ENCODE measurements at places on chromosomes 2 and 18.

DNA sequence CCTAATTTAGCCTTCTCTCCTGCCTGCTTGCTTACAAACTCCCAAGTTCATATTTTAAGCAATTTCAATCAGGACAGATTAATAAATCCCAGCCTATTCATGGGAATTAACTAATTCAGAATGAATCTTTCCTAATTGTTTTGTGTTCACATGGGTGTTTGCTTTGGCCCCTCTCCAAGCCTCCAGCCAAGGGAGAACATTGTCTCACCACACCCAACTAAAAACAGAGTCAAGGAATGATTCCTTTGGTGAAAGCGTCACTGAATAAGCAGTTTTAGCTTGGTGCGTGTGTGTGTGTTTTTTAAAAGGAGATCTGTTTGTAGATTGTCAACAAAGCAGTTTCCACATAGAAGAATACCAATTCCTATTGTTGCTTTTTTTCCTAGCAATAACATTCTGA is 43.0 kb upstream of the DSG1 start:
- DNase-seq: peak; percentile 50

- no peak for DNase-seq
These were observed 323.2 kb downstream of the OSR1 start for GRCh38 chr2:19035238-19035637.

GRCh38 chr18:8695932-8696517 is 9.3 kb upstream of the MTCL1 start:
- DNase-seq: no peak

GRCh38 chr2:57549642-57550102 is 496.9 kb upstream of the VRK2 start:
- no peak for DNase-seq

GRCh38 chr2:59223742-59224141 is 982.6 kb upstream of the FANCL start:
- DNase-seq: no peak

- peak; percentile 72 for DNase-seq
These were observed 70.8 kb upstream of the SMAD7 start for GRCh38 chr18:49021433-49022129.

DNA sequence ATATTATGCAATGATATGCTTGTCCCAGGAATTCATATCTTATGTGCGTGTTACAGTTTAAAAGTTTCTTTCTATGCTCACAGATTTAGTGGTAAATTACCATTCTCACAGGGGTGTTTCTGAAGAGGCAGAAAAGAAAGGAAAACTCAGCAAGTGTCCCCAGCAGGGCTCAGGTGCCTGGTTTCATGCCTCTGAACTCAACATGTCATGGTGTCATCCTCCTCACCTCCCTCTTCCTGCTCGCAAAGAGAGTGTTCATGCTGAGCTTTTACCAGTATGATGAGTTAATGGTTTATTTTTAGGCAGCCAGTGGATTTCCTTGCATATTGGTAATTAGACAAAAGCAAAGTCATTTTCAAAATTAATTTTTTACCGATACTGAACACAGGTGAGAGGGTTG is 492.9 kb upstream of the ZEB2 start:
- no peak for DNase-seq

- DNase-seq: no peak
These were observed 304.2 kb downstream of the CYRIA start for GRCh38 chr2:16361261-16361995.

- DNase-seq: no peak
These were observed 47.6 kb downstream of the TEX44 start for GRCh38 chr2:231640241-231640640.

DNA sequence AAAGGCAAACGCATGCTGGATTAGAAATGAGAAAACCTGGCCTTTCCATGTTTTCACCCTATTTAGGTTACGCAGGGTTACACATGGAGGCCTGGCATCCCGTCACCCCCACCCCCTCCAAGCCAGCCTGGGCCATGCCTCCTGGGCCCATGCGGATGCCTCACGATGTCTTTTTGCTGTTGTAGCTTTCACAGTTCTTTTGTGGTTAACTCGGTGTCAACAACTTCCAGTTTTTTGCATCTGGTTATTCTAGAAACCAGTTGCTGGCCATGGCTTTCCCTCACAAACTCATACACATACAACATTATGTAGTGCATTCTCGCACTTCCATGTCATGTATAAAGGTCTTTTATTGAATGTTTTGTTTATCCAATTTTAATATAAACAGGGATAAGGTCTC is 204.9 kb upstream of the PXDN start:
- DNase-seq: no peak

DNA sequence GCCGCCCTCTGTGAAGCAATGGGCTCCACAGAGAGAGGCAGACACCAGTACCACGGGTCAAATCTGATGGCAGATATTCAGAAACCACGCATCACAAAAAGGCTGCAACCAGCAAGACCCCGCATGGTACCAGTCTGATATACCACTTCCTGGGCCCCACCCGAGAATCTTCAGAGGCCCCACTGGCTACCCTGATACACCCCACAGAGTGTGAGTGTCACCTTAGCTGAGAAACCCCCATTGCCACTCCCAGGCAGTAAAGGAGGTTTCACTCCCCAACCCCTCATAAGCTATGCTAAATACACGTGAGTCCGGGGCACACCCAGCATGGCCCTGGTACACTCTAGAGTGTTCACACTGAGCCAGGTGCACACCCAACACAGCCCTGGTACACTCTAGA is 160.0 kb downstream of the EIPR1 start:
- DNase-seq: no peak

DNA sequence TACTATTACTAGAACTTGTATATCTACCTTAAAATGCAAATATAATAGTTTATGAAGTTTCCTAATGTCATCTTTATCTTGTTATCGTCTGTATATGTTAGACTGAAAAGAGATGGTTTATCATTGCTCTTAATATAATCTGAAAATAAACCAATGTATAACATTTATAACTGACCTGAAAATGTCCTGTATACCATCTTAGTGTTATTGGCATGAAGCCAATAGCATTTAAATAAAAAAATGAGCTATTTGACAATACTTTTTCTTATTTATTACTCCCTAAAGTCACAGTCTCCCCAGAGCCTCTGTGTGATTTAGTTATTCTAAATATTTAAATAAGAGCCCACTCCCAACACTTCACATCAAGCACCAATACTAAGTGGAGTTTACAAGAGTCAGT is 1.8 kb downstream of the VWC2L start:
- no peak for DNase-seq

DNA sequence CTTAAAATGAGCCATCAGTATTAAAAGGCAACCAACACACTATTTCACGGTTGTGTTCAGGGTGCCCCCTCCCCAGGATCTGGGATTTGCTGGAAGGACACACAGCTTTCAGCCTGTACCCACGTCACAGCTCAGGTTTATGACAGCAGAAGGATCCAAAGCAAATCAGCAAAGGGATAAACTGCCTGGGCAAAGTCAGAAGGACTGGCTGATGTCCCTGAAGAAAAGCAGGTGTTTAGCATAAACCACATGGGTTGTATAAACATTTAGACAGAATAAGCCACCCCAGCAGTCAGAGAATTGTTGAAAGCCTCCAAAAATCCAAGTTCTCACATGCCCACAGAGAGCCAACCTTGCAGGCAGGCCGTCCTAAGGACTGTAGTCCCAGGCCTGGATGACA is 63.9 kb downstream of the CD226 start:
- no peak for DNase-seq

GRCh38 chr2:202643012-202643858 is 8.5 kb downstream of the FAM117B start:
- no peak for DNase-seq

- DNase-seq: no peak
These were observed 739 bp downstream of the SIX2 start for GRCh38 chr2:45008296-45009129.

DNA sequence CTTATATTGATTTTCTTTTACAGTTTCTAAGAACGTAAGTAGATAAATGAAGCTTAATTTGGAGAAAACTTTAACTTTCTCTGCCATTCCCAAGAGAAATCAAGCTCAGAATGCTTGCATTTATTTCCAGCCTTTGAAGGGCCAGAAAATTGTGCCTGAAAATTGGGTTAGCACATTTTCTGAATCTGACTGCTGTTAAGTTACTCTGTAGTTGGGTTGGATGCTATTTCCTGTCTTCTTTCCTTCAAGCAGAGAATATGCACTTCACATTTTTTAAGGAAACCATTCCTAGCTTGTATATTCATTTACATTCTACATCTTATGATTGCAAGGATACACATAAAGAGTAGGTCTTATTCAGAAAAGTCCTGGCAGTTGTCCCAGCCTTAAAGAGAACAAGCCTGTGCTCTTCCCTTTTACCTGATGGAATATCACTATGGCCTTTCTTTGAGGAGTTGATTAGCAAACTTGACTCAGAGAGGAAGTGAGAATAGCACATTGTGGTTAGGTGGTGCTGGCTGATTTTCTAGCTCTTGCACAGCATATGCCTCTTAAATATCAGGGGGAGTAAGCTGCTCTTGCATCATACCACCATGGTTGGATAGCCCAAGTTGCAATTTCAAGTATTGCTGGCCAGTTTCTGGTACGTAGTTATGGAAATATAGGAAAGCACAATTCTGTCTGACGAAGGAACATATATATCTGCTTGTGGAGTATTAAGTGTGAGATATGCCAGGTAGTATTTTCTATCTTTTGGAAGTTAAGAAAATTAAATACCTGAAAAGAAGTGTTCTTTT is 133.7 kb downstream of the COMMD1 start:
- peak; percentile 29 for DNase-seq

GRCh38 chr2:30339071-30339470 is 107.7 kb downstream of the LBH start:
- DNase-seq: no peak

GRCh38 chr2:110910423-110910822 is 178.1 kb downstream of the ACOXL start:
- no peak for DNase-seq

GRCh38 chr2:88600038-88600465 is 27.2 kb downstream of the EIF2AK3 start:
- DNase-seq: peak; percentile 93

GRCh38 chr2:88342749-88343148 is 109.7 kb downstream of the FOXI3 start:
- no peak for DNase-seq

DNA sequence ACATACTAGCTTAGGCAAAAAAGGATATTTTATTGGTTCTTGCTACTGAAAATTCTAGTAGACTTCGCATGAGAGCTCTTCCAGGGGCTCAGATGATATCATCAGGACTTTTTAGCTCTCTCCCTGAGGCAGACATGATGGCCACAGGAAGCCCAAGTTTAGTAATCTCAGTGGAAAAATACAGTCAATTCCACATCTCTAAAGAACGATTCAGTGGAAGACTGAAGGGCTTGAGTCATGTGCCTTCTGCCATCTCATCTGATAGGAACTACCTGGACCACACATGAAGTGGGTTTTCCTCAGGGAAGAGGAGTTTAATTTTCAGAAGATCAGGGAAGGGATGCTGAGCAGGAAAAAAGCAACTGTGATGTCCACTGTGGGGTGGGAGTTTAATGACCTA is 117.3 kb downstream of the TTC27 start:
- DNase-seq: no peak

DNA sequence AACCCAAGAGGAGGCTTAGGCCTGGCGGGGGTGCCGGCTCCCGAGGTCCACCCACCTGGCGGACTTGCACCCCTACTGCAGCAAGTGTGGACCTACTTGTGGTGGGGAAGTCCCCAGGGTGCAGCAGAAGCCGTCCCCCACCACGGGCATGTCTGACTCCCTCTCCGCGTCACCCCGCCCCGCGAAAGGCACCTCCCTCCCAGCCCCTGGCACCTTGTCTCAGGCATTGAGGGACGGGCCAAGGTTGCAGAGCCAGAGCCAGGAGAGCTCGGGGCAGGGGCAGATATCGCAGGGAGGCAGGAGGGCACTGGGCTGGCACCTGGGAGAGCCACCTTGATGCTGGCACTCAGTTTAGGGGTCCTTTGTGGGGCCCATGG is 19.0 kb downstream of the CROCC2 start:
- no peak for DNase-seq

- DNase-seq: no peak
These were observed 235.4 kb upstream of the RASGRP3 start for GRCh38 chr2:33241072-33241471.

DNA sequence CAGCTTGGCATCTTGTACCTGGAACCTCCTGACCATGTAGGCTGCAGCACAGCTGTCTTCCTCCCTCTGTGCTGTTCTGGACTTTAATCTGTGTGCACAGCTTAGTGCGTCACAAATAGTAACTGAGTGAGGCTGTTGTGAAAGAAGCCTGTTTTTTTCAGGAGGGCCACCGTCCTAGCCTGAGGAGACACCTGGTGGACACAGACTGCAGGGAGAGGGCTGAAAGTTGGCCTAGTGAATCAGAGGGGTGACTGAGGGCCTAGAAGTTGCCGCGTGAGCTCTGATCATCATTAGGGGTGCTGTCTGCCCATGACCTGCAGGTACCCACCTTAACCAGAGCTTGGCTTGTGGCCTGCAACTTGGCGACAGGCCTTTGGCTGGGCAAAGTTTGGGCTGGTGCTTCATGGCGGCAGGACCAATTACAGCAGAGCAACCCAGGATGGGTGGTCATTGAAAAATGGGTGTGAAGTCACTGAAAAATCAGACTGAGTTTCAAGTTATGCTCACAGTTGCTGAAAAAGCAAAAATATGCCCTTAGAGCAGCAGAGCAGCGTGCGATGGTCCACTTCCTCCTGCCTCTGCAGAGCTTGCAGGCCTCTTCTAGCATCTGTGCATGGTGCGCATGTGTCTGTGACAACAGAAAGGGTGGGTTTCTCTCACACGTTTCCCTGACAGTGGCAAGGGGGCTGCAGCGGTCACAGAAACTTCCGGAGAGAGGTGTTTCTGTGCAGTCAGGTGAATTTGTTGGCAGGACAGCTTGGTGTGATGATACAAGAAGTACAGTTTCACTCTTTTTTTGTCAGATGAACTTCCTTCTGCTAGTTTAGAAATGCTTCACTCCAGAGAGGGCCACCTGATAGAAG is 9.6 kb downstream of the GDF7 start:
- no peak for DNase-seq

DNA sequence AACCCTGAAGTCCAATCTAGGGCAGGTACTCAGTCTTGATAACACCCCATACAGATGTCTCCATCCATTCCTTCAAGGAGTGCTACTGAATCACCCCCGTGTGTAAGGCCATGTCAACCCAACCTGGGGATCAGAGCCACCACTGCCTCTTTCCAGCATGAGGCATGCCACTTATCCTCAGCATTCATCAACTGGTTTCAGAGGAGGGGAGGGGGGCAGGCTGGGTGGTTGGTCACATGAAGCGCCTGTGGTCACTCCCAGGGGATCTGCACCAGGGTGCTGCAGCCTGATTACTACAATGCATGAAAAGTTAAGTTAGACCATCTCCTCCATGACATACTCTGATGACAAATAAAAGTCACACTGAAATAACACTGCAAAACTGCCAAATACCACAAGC is 65.0 kb downstream of the UXS1 start:
- no peak for DNase-seq

All from RWPE1 (cell line).